ENCODE measurements at places on chromosomes 2 and 18.
A peak's percentile ranks its signal among the peaks of the same experiment; 100 is the strongest.

DNA sequence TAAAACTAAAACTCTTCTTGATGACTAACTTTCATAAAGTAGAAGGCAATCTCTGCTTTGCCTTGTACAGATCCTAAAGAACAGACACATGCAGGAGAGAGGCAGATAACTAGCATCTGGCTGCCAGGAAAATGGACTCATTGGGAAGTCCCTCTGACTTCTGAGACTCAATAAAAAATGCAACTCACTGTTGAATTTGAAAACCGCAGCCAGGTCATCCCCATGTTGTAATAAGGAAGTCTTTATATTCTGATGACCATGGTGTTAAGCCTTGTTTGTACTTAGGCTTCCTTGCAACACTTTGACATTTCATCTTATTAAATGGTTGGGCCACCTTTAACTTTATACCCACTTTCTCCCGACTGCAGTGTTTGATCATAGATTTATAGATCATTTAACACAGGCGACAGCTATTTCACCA, 375.1 kb upstream of the KCNH7 start:
- no peak for DNase-seq

- no peak for DNase-seq
Observed at GRCh38 chr2:204264085-204264553, 281.2 kb upstream of the PARD3B start.

GRCh38 chr2:238852206-238852869, 4.5 kb downstream of the TWIST2 start:
- no peak for DNase-seq

- DNase-seq, result no peak
Observed at GRCh38 chr18:65082907-65083306, 667.9 kb upstream of the CDH7 start.

DNA sequence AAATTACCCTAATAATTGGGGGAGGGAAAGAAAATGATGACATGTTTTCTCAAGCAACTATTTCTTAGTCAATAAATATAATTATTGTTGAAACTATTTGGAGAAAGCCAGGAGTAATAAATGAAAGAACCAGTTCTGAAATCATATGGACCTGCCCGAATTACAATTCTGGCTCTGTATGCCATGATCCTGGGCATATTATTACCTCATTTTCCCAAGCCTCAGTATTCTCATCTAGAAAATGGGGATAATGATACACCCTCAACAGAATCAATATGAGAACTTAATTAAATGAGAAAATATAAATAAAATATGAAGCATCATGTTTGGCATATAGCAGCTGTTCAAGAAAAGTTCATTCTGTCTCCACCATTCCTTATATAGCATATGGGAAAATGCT, 22.9 kb downstream of the ARHGEF33 start:
- no peak for DNase-seq

GRCh38 chr2:72892506-72893173, 5.4 kb downstream of the SPR start:
- DNase-seq, result peak; percentile 60

DNA sequence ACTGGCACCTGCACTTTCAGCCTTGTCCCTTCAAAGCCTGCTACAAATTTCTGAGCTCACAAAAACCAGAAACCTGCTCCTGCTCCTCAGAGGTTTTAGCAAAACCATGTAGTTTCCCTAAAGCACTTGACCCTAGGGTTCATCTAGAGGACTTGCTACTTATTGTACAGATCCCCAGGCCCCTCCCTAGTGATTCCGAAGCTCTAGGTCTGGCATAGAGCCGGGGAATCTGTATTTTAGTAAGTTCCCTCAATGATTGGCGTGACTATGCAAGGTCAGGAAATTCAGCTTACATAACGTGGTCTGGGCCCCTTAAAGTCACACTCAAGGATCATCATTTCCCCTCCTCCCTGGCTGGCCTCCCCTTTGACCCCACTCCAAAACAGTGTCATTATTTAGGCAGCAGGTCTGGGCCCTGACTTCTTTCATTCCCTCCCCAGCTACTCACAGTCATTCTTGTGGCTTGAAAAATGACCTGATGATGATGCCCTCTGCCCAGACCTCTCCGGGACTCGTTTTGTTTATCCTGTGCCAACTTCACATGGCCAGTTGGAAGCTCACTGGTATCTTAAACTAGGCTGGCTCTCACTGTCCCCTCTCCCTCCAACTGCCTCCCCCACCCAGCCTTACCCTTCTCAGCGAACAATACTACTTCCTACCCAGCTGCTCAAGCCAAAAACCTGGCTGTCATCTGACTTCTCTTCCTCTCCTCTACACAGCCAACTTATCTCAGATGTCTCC, 36.0 kb downstream of the WDFY1 start:
- no peak for DNase-seq

- no peak for DNase-seq
Observed at GRCh38 chr2:213235741-213236140, 48.5 kb upstream of the SPAG16 start.

GRCh38 chr2:126798276-126799140, 100.2 kb upstream of the TEX51 start:
- no peak for DNase-seq

DNA sequence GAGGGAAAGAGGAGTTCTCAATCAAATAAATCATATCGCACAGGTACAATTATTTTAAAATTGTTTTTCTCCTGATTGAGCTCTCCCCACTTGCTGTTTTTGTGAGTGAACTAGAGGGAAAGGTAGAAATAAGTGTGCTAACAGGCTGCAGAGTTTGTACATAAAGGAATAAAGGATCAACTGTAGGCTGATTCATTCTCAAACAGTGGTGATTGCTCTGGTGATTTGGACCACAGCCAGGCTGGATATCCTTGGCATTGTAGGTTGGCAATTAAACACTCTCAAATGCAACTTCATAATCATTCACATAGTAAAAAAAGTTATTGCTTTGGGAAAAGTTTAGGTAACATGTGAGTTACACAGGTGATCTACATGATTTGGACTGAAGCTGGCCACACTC, 29.8 kb downstream of the LRP1B start:
- no peak for DNase-seq

- no peak for DNase-seq
Observed at GRCh38 chr2:24164416-24164973, 10.4 kb upstream of the FAM228A start.

GRCh38 chr2:159152128-159152778, 134.2 kb downstream of the WDSUB1 start:
- no peak for DNase-seq

GRCh38 chr2:134129900-134130537, 123.9 kb upstream of the MGAT5 start:
- DNase-seq, result no peak

DNA sequence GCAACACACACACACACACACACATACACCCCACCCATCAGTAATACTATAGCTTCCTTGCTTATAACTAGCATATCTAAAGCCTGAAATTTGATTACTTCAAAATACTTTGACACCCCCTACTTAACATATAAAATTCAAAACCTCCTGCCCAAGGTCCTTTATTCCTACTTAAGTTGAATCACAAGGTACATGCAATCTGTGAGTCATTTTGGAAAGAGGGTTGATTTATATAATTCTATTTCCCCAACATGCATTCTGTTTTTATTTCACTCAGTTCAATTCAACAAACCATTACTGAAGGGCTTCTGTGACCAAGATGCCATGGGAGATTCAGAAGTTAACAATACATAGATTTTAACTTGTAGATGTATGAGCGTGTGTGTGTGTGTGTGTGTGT, 420.7 kb downstream of the METTL4 start:
- no peak for DNase-seq

GRCh38 chr2:120857931-120858330, 122.3 kb downstream of the GLI2 start:
- no peak for DNase-seq

DNA sequence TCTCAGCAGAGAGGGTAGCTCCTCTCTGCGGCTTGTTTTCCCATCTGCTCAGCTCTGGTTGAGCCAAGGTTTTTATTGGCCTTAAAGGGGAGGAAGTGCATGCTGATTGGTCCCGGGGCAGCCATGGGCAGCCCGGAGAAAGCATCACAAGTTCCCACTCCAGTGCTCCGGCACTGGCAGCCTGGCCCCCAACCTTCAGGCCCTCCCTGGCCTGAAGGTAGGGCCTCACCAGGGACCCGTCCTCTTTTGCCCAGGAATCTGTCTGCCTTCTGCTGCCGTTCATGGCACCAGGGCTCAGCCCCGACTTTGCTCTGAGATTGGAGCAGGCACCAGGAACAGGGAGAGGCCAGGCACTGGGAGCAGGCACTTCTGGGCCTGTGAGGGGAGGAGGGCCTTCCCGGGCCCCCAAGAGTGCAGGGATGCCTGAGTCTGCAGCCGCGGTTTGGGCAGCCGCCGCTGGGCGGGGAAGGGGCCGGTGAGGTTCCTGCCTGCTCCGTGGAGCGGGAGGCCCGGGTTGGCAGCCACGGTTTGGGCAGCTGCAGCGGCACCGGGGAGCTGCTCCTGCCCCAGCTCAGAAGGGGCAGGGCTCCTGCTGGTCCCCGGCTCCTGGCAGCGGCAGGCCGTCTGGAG, 17.5 kb upstream of the ILKAP start:
- DNase-seq, result peak; percentile 82

- DNase-seq, result no peak
Observed at GRCh38 chr2:241982706-241983570, 113.4 kb downstream of the RTP5 start.

DNA sequence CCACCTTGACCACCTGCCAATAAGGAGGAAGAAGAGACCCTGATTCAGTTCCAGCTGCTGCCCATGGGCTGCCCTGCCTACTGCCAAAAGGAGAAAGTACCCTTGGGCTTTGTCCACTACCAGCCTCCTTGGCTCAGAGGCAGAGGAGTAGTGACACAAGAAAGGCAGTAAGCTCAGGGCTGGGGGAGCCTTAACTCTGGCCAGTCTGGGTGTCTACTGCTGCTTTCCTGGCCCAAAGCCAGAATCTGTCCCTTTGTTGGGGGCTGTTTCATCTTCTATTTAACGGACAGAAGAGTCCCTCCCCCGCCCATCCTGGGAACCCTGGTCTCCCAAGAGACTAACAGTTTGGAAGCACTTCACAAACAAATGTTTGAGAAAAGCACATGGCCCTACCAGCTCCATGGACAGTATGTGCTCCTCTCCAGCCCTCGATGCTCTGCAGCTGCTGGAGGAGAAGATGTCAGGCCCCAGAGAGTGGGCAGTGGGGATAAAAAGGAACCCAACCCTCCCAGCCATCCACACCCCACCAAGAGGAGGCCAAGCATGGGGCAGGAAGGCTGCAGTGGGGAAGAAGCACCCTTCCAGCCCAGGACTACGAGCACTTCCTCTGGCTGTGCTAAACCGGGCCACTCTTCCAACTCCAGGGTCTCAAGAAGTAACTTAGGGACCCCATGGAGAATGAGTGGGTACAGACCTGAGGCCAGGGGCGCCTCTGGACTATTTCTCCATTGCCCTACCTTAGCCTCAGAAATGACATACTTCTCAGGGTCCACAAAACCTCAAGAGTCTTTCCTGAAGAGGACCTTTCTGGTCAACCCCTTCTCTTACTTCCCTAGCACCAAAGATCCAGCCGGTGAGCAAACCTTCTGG, 1.2 kb downstream of the ATG9A start:
- DNase-seq, result no peak

GRCh38 chr2:119114266-119114665, 44.3 kb downstream of the C1QL2 start:
- no peak for DNase-seq

GRCh38 chr2:141041281-141041680, 1089.5 kb downstream of the LRP1B start:
- DNase-seq, result no peak

- no peak for DNase-seq
Observed at GRCh38 chr2:200788121-200788718, 23.5 kb upstream of the BZW1 start.

DNA sequence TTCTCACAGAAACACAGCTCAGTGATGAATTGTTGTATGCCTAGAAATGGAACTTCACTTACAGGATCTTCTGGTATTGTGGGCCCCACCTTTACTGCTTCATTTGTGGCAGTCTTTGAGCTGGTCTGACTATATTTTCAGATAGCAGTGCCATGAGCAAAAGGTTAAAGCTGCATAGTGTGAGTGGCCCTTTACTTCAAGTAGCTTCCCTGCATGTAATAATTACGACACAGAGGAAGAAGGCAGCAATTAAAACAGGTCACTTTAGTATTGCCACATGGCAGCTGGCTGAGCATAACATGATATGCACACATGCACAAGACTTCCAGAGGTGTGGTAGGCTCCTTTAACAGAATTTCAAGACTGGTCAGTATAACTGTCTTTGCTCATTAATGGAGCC, 426.3 kb upstream of the ZEB2 start:
- no peak for DNase-seq

DNA sequence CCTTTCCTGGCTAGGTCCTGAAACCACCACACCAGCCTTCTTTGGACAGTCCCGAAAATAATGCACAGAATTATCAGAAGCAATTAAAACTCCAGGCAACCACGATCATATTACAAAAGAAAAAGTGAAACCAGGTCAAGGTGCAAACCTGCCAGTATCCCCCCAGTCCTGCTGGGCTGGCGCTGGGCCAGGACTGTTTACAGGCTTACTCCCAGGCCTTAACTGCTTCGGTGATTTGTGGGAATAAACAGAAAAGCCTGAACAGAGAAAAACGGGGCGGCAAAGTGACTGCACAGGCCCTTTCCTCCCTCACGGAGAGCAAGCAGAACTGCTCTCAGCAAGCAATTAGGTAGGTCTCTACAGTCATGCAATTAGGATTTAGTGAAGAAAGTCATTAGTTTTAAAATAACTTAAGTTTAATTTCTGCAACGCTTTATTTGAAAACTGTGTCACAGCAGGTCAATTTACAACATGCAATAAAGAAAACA, 1.3 kb downstream of the HDAC4 start:
- DNase-seq, result peak; percentile 29

DNA sequence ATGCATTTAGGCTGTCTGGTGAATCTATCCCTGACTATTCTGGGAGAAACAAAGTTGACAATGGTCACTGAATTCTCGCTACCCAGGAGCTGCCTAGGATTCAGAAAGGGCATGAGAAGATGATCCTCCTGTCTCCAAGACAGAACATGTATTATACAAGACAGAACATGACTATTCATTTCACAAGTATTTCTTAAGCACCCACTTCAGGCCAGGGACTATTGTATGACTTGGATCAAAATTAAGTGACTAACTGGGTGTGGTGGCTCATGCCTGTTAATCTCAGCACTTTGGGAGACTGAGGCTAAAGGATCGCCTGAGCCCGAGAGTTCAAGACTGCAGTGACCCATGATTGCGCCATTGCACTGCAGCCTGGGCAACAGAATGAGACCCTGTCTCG, 235.8 kb upstream of the RAB12 start:
- DNase-seq, result no peak

- DNase-seq, result no peak
Observed at GRCh38 chr18:78630356-78630755, 349.3 kb upstream of the SALL3 start.

- DNase-seq, result peak; percentile 82
Observed at GRCh38 chr2:172427256-172427989, at the start of gene ITGA6. TSS of gene ITGA6 (plus strand) at chr2:172427586.

DNA sequence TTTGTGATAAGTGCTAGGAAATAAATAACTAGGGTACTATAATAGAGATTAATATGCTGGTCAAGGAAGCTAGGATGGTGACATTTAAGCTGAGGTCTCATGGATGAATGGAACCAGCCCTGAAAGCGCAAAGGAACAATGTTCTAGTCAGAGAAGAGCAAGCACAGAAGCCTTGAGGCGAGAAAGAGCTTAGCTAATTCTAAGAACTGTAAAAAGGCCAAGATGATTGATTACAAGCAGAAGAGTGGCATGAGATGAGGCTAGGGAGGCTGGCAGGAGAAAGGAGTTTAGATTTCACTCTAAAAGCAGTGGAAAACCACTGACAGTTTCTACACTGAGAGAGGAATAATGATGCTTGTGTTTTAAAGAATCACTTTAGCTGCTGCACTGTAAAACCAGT, 3.4 kb upstream of the YIPF4 start:
- DNase-seq, result no peak

Measured in midbrain (tissue), 1 donor.